NT2/D1 (cell line): ENCODE measurements at places on chromosomes 7 and 10.
A peak's percentile ranks its signal among the peaks of the same experiment; 100 is the strongest.

DNA sequence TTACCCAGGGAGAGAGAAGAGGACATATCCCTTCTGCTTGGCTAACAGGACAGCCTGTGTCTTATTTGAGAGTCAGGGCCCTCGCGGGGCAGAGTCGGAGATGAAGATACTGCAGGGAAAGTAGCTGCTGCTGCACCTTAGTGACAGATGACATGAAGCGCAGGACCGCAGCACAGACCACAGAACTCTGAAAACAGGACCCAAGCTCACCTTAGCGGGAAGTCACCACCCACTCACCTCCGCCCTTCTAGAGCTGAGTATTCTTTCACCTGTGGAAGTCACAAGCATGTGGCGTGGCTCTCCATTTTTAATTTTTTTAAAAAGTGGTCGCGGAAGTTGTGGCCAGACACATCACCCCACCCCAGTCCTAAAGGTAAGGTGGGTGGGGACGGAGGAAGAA lies 191.4 kb downstream of the FAM107B start:
- no peak for DNase-seq

DNA sequence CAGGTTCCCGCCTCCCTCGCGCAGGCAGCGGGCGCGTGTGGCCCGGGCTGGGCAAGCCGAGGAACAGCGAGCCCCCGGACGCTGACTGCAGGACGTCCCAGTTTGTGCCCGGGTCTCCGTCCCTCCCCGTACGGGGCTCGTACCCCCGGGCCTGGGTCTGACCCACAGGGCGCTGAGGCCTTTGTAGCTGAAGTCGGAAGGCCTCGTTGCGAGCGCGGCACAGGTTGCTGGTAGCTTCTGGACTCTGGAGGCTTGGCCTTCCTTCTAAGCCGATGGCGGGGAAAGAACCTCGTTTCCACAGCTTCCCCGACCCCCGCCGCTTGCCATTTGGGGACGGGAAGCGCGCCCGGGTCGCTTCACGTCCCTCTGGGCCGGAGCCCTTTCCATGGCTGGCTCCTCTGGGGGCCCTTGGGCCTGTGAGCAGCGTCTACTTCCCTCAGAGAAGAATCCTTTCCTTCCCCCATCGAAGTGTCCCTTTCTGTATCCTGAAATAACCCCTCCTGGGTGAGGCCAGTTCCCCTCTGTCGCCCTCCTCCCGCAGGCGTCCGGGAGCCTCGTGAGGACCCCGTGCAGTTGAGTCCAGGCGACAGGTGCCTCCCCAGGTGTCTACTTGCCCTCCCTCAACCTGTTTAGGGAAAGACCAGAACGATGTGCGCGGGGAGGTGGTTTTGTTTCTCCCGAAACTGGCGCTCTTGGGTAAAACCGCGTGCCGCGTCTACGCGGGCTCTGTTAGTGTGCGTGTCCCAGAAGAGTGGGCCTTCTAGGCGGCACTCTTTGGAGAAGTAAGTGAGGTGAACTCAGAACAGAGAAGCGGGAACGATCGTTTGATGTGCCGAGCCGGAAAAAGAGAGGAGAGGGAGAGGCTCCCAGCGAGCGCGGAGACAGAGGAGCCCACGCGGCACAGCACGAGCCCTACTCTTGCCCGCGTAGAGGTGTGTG lies 9.3 kb downstream of the EVX1 start:
- DNase-seq = no peak

DNA sequence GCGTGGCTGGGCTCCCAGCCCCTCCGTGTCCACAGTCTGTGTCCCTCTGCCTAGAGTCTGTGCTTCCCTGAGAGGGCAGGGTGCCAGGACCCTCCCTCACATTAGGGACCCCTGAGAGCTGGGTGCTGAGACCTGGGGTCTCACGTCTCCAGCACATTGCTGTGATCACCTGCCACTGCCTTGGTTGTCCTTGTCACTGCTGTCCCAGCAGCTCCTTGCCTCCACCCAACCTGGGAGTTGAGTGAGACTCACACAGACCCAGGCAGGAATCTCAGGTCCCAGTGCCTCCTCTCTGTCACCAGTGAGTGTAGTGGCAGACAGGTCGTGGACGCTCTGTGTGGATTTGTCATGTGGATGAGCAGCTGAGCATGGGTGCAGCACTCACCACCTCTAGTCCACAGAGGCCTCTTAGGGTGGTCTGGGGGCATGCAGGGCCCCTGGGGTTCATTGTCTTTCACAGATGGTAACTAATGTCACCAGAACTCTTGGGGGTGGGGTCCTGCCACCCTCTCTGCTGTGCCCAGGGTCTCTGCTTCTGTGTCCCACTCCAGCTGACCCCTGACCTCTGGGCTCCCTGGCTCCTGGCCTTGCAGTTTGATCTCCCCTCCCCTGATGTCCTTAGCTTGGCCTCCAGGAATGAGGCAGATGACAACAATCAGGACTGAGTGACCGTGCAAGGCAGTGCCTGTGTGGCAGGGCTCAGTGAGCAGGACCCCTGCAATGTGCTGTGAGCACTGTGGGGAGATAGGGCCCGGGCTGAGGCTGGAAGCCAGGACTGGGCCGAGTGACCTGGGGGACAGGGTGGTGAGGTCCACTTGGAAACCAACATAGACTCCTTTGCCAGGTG lies 18.9 kb downstream of the ZNF783 start:
- DNase-seq = no peak

DNA sequence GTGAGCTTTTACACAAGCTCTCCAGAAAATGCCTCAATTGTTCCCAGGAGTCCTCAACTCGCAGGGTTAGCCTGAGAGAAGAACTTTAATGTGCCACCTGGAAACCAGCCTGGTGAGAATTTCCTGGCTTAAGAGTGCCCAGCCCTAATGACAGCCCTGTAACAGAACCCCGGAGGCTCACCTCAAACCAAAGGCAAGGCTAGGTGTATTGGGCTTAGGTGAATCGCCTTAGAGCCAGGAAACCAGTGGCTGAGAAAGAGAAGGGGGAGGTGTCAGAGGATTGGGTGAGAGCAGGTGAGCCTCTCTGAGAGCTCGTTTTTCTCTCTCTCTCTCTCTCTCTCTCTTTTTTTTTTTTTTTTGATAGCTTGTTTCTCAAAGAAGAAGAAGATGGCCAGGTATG lies 7.3 kb downstream of the OCM2 start:
- no peak for DNase-seq

DNA sequence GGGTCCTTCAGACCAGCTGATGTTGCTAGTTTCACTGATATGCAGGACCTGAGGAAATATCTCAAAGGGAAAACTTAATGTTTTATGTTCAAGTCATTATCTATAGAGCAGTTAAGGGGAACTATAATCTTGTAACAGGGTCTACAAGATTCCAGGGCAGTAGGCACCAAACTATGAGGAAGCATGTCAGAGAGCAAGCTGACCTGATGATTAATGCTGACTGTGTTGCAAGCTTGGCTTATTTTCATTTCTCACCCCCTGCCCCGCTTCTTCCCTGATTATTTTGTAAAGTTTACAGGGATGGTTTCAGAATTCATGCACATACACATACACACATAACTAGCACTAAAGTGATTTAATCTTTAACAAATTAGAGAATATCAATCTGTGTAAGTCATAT lies 84.3 kb upstream of the CACNA2D1 start:
- DNase-seq = no peak

- no peak for DNase-seq
These were observed 749.4 kb downstream of the AUTS2 start for GRCh38 chr7:70347463-70348254.

DNA sequence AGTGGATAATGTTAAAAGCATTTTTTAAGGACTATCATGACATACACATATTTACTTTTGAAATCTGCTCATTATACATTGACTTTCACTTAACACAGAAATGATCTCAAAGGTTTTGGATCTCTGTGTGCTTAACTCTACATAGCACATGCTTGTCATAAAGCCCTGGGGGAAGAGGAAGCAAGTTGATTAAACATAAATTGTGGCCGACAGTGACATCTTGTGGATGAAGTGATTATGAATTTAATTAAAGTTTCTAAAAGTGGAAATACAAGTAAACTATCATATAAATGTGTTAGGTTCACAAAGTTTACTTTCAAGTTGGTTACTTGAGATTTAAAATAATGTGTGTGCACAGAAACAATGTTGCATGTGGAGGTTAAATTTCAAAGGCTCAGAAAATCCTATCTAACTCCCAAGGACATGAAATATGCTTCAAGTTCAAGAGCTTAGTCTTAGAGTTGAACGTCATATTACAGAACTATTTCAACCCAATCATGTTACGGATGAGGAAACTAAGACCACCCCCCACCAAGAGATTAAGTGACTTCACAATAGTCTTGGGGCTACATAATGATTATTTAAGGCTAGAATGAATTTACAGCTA lies 1247.8 kb downstream of the GATA3 start:
- peak; percentile 33 for DNase-seq

DNA sequence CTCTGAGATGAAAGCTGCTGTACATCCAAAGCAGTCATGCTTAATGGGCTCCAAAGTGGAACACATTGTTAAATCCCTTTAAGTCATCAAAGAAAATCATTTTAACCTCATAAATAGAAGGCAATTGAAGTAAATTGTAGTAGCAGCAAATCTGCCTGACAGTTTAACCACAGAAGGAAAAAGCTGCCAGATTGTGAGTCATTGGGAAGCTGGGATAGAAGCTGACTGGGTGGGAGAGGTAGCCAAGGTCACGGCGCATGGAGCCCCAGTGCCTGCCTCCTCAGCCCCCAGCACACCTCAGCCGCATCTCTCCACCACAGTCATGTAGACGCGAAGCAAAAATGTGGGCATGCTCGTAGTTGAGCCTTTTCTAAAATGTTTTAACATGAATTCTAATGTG lies 44.0 kb downstream of the TARP start:
- DNase-seq = no peak

DNA sequence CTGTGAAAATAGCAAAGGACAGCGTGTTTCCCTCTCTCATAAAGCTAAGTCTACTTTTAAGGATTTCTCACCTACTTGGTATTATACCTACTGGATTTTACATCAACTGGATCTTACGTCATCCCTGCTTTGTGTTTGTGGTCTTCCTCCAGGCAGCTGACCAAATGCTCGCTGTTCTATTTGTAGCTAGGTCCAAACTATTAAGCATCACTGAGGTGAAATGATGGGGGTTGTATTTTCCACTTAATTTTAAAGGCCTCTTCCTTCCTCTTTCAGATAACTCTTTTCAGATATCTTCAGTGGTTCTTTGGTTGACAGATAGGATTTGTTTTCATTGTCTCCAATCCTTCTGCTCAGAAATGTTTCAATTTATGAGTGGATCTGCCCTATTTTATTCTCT lies 169.7 kb downstream of the RNLS start:
- no peak for DNase-seq

DNA sequence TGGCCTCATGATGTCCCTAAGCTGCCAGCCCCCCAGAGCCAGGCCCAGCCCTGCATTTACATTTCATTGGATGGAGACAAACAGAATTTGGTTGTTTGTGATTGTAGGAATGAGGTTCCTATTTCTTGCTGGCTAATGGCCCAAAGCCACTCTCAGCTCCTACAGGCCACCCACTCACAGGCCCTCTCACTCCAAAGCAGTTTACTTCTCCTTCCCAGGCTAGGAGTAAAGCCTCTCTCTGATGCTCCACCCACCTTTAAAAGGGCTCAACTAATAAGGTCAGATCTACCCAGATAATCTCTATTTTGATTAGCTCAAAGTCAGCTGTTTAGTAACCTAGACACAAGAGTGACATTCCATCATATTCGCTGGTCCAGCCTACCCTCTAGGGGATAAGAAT lies 11.2 kb upstream of the CUZD1 start:
- DNase-seq = no peak

DNA sequence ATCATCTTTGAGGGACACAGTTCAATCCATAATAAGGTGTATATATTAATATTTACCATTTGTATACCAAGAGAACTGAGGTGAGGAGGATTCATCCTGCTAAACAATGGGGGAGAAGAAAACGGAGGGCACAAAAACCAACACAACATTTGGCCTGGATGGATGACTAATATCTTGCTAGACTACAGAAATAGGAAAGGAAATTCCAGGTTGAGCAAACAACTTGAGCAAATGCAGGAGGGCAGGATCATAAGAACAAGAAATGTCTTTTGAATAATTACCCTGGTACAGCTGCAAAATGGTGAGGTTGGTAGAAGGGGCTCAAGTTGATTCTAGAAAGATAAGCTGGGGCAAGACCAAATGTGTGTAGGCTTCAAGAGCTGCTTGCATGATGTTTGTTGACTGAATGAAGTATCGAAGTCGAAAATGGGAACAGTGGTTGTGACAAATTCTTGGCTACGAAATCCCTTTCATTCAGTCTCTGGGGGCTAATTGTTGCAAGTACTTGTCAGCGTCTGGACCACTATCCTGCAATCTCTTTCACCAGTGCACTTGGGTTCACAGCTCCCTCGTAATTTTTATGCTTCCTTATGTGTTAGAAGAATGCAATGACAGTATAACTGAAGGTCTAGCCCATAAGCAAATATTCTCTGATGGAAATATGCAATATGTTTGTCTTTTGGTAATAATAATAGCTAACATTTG lies 176.2 kb downstream of the PTEN start:
- DNase-seq = no peak

DNA sequence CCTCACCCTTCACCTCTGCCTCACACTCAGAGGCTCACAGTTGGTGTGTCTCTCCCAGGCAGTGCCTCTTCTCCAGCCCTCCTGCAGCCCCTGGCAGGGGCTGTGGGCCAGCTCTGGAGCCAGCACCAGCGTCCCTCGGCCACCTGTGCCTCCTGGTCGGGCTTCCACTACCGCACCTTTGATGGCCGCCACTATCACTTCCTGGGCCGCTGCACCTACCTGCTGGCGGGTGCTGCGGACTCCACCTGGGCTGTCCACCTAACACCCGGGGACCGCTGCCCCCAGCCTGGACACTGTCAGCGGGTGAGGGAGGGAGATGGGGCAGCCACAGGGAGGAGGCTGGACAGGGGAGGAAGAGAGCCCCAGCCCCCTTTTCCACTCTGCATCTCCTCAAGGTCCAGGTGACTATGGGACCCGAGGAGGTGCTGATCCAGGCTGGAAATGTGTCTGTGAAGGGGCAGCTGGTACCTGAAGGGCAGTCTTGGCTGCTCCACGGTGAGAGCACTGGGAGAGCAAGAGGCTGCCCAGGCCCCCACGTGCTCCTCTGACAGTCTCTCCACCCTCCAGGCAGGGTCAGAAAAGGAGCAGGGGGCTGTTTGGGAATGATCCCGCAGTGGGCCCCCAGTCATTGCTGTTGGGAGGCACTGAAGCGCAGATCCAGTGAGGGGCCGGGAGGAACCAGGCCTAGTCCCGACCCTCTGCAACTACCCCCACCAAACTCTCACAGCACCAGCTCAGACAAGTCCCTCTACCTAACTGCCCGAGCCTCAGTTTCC lies 4.4 kb upstream of the ZNF467 start:
- DNase-seq = no peak
